ENCODE measurements at places on chromosomes 7 and 10.

GRCh38 chr7:97013134-97013844 lies 7.9 kb downstream of the DLX6 start:
- no peak for DNase-seq

GRCh38 chr7:625376-625971 lies 101.0 kb upstream of the DNAAF5 start:
- DNase-seq, result no peak

DNA sequence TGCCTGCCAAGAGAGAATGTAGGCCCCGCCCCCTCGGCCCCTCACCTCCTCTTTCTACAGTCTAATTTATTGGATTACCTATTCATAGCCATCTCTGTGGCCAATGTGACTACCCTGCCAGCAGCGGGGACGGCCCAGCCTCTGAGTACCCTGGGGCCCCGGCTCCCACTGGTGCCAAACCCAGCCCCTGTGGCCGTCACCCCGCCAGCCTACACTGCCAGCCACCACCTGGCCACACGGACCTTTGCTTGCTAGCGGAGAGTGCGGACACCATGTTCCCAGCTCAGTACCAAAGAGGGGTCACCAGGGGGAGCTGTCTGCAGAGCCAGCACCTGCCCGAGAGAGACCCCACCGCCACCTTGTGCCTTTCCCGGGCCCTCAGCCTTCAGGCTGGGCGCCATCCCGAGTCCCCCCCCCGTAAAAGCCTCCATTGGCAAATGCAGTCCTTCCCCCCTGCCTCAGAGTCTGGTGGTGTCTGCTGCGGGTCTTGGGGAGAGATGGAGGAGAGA lies 511.1 kb downstream of the ZNF37A start:
- DNase-seq, result no peak

DNA sequence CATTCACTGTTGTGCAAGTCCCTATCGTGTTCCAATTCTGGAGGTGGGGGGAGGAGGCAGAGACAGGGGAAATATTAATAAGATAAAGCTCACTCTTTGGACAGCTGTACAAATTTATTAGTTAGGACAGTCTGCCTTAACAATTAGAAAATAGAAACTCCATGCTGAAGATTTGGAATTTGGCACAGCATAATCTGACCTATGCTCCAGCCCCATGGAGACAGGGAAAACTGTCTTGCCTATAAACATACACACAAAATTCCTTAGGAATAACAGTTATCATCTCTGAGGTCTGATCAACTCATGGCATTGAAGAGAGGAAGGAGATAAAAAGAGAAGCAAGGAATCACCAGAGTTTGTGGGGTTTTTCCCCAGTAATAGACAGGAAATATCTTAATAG lies 335.4 kb upstream of the MEOX2 start:
- DNase-seq, result no peak

DNA sequence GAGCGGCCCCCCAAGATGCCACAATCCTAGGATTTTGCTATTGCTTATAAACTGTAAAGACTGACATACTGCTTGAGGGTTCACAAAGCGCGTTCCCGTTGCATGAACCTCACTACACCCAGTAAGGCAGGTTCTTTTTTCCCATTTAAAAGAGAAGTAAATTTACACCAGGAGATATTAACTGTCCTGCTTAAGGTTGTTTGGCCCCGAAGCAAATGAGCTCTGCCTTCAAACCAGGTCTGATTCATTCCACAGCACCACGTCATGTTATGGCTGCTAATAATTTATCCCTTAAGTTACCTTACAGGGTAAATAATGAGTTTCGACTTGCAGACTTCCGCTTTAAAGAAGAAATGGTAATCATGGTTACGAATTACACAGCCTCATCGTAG lies 559 bp upstream of the FKBP14 start:
- DNase-seq, result peak; percentile 20

- DNase-seq, result peak; percentile 13
These were observed 61.4 kb downstream of the ZRANB1 start for GRCh38 chr10:125003146-125003900.

GRCh38 chr10:10959666-10960065 lies 58.0 kb upstream of the CELF2 start:
- no peak for DNase-seq

- DNase-seq, result no peak
These were observed 120.2 kb downstream of the RAB11FIP2 start for GRCh38 chr10:117926491-117926890.

GRCh38 chr7:121019018-121019417 lies 30.5 kb downstream of the CPED1 start:
- DNase-seq, result no peak
